ENCODE measurements at places on chromosomes 13 and 19.
A peak's percentile ranks its signal among the peaks of the same experiment; 100 is the strongest.

GRCh38 chr19:35458731-35459391 lies 10.8 kb downstream of the FFAR2 start:
- H3K4me3 ChIP-seq, result no peak overlapping the region
- no peak for DNase-seq
- no peaks in the 10 kb centered on the region for H3K36me3 ChIP-seq
- no peaks in the 10 kb centered on the region for H3K4me1 ChIP-seq

GRCh38 chr19:11268783-11269267 lies 6.5 kb upstream of the DOCK6 start:
- H3K36me3 ChIP-seq, result no peaks in the 10 kb centered on the region
- H3K4me3 ChIP-seq, result no peak overlapping the region
- DNase-seq, result no peak
- no peaks in the 10 kb centered on the region for H3K4me1 ChIP-seq

- no peaks in the 10 kb centered on the region for H3K36me3 ChIP-seq
- H3K27ac ChIP-seq, result no peak overlapping the region
- H3K4me1 ChIP-seq, result no peaks in the 10 kb centered on the region
- no peak for DNase-seq
- no peak overlapping the region for H3K4me3 ChIP-seq
- H3K27me3 ChIP-seq, result no peaks in the 10 kb centered on the region
Measured at GRCh38 chr13:32370805-32371204, 55.5 kb downstream of the BRCA2 start.

DNA sequence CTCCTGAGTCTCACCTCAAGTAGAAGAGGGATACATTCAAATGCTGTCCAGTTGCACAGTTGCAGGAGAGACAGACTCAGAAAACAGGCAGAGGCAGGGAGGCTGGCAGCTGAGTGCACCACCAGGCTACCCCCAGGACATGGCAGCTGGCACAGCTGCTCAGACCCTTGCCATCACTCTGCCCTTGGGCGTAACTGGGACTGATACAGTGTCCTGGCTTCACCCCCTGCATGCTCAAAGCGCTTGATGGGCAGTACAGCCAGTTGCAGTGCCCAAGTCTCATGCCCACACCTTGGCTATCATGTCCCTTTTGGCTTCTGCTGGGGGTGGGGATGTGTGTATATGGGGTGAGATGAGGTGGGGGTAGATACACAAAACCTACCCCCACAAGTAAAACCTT lies 5.5 kb upstream of the PEPD start:
- no peaks in the 10 kb centered on the region for H3K27me3 ChIP-seq
- H3K4me3 ChIP-seq, result no peak overlapping the region
- peaks cover 5% of the 10 kb centered on the region for H3K4me1 ChIP-seq
- H3K36me3 ChIP-seq, result no peaks in the 10 kb centered on the region
- H3K27ac ChIP-seq, result no peak overlapping the region

- H3K36me3 ChIP-seq, result no peaks in the 10 kb centered on the region
- DNase-seq, result no peak
- H3K4me1 ChIP-seq, result no peaks in the 10 kb centered on the region
- no peak overlapping the region for H3K4me3 ChIP-seq
Measured at GRCh38 chr19:29787281-29787680, 24.5 kb upstream of the CCNE1 start.

- no peaks in the 10 kb centered on the region for H3K27me3 ChIP-seq
- no peak overlapping the region for H3K4me3 ChIP-seq
- H3K36me3 ChIP-seq, result no peaks in the 10 kb centered on the region
- no peaks in the 10 kb centered on the region for H3K4me1 ChIP-seq
- no peak overlapping the region for H3K27ac ChIP-seq
Measured at GRCh38 chr13:79631051-79631659, 150.2 kb downstream of the NDFIP2 start.

- H3K4me1 ChIP-seq, result no peaks in the 10 kb centered on the region
- DNase-seq, result no peak
- H3K27me3 ChIP-seq, result no peaks in the 10 kb centered on the region
- peaks cover 15% of the 10 kb centered on the region for H3K36me3 ChIP-seq
Measured at GRCh38 chr13:24301911-24302310, 7.5 kb upstream of the C1QTNF9 start.

GRCh38 chr13:65762012-65762411 lies 1468.1 kb downstream of the PCDH9 start:
- H3K4me1 ChIP-seq, result no peaks in the 10 kb centered on the region
- H3K36me3 ChIP-seq, result no peaks in the 10 kb centered on the region
- H3K27ac ChIP-seq, result no peak overlapping the region
- no peaks in the 10 kb centered on the region for H3K27me3 ChIP-seq

DNA sequence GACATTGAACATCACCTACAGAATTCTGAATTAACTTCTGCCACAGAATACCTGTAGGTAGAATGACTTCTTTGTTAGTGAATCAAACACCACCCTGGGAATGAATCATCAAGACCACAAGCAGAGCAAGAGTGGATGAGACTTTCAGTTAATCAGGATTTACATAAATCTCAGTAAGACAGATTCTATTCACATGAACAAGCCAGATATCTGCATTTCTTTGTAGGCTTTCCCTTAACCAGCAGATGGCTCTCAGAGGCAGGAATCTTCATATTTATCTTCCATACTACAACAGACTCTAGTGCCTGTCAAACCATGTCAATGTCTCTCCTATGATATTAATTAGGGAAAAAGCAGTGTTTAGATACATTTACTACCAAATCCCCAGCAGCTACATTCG lies 412.1 kb downstream of the KLF12 start:
- peaks cover 7% of the 10 kb centered on the region for H3K4me1 ChIP-seq
- no peak for DNase-seq
- no peak overlapping the region for H3K4me3 ChIP-seq
- H3K27me3 ChIP-seq, result no peaks in the 10 kb centered on the region
- no peaks in the 10 kb centered on the region for H3K36me3 ChIP-seq
- no peak overlapping the region for H3K27ac ChIP-seq

- no peaks in the 10 kb centered on the region for H3K36me3 ChIP-seq
- H3K27me3 ChIP-seq, result peaks cover 70% of the 10 kb centered on the region
- peaks cover 4% of the 10 kb centered on the region for H3K4me1 ChIP-seq
- no peak overlapping the region for H3K27ac ChIP-seq
- DNase-seq, result peak; percentile 81
Measured at GRCh38 chr19:39506944-39507714, 7.8 kb upstream of the SELENOV start.

DNA sequence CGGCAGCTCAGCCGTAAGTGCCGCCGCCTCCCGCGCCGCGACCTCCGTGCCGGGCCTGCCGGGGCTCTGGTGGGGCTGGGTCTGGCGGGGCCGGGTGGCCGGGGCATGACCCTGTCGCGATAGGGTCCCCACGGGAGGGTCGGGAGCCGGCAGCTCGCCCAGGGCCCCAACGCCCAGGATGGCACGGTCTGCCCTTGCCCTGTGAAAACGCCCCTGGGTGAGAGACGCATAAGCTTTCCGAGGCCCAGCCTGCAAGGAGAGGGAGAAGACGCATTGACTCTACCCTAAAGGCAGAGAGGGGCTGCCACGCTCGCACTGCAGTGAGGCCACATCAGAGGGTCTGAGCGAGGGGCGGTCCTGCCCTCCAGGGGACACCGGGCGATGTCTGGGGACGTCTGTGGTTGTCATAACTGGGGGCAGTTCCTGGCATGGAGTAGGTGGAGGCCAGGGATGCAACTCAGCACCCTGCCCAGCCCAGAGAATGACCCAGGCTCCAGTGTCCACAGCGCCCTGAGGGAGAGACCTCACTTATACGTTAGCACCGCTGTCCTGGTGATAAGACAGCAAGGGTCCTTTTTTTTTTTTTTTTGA lies 539 bp downstream of the ZNF554 start:
- H3K4me3 ChIP-seq, result peak overlapping the region; percentile 69
- H3K4me1 ChIP-seq, result no peaks in the 10 kb centered on the region
- DNase-seq, result no peak
- no peak overlapping the region for H3K27ac ChIP-seq
- H3K36me3 ChIP-seq, result no peaks in the 10 kb centered on the region

DNA sequence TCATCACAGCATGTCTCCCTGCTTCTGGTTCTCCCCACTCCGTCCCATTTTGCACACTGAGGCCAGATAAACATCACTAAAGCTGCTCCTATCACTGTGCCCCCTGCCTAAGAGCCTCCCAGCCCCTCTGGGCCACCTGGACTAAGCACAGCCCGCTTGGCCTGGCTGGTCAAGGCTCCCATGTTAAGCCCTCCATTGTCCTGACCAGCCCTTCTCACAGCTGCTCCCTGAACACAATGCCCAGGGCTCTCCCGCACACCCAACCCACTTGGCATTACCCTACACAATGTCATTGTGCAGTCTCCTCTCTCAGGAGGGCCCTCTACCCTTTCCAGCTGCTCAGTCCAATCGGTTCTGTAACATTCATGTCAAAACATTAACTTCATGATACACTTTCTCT lies 133.4 kb downstream of the NUFIP1 start:
- H3K27me3 ChIP-seq, result no peaks in the 10 kb centered on the region
- no peaks in the 10 kb centered on the region for H3K4me1 ChIP-seq
- H3K27ac ChIP-seq, result no peak overlapping the region
- no peak overlapping the region for H3K4me3 ChIP-seq

GRCh38 chr19:43229315-43229714 lies 23.9 kb upstream of the PSG4 start:
- H3K36me3 ChIP-seq, result no peaks in the 10 kb centered on the region
- H3K27ac ChIP-seq, result no peak overlapping the region
- no peak overlapping the region for H3K4me3 ChIP-seq
- no peak for DNase-seq

DNA sequence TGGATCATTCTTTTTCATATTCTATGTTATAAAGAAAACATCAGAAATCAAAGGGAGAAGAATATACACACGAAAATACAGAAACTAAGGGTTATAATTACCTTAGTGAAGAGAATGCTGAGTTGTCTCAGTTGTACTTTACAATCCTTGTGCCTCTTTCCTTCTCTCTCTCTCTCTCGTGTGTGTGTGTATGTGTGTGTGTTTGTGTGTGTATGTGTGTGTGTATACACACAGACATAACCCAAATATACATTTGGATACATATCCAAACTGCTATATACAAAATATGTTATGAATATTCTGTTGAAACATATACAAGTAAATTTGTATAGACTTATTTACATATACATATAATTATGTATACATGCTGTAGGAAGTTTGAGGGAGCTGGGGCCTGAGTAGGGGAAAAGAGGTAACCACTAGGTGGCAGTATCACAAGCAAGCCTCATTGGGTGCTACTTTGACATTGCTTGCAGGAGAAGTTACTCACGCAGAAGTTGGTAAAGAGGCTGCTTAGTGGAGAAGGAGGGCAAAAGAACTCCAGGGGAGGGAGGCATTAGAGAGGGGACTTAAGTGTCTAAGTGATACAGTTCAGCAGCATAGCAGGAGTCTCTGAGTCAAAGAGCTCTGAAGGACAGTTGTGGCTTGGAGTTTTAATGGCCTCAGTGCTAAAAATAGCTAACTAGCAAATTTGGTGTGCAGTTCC lies 465.1 kb upstream of the PCDH20 start:
- no peaks in the 10 kb centered on the region for H3K4me1 ChIP-seq
- no peak overlapping the region for H3K4me3 ChIP-seq
- no peak overlapping the region for H3K27ac ChIP-seq
- DNase-seq, result no peak
- no peaks in the 10 kb centered on the region for H3K36me3 ChIP-seq

GRCh38 chr13:24700539-24700938 lies 20.3 kb downstream of the ATP12A start:
- no peak for DNase-seq
- no peak overlapping the region for H3K27ac ChIP-seq
- H3K27me3 ChIP-seq, result no peaks in the 10 kb centered on the region
- H3K36me3 ChIP-seq, result no peaks in the 10 kb centered on the region
- no peak overlapping the region for H3K4me3 ChIP-seq

GRCh38 chr13:71865874-71866334 lies 1.1 kb downstream of the DACH1 start:
- H3K36me3 ChIP-seq, result no peaks in the 10 kb centered on the region
- H3K27ac ChIP-seq, result no peak overlapping the region
- DNase-seq, result peak; percentile 69
- peak overlapping the region; percentile 65 for H3K4me3 ChIP-seq
- H3K4me1 ChIP-seq, result peaks cover 2% of the 10 kb centered on the region

GRCh38 chr13:85266331-85266730 lies 532.9 kb downstream of the SLITRK6 start:
- H3K27me3 ChIP-seq, result no peaks in the 10 kb centered on the region
- H3K4me1 ChIP-seq, result no peaks in the 10 kb centered on the region
- no peak overlapping the region for H3K27ac ChIP-seq
- no peak overlapping the region for H3K4me3 ChIP-seq
- DNase-seq, result no peak

DNA sequence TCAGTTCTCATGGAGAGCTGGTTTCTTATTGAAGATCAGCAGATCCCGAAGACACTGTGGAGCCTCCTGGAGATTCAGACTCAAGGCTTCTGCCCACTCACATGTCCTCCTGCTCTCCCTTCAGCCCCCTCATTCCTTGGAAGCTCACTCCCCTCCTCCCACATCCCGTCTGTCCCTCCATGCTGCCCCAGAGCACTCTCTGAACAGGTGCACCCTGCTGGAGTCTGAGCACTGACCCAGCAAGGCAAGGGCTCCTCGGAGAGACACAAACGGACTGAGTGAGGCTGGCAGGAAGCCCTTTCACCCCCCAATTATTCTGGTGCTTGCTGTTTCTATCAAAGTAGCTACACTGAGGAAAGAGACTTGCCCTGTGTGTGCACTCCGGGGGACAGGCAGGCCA lies 374.0 kb downstream of the UQCRFS1 start:
- H3K27me3 ChIP-seq, result no peaks in the 10 kb centered on the region
- no peak for DNase-seq
- no peak overlapping the region for H3K27ac ChIP-seq
